ENCODE measurements at places on chromosomes 11 and 22. TPM values are rescaled to one million over a fixed set of nuclear protein-coding genes. Genes with fewer than 3 reads are reported as not detected.

- no peaks in the 10 kb centered on the region for H3K36me3 ChIP-seq
- H3K27me3 ChIP-seq, result peaks cover 54% of the 10 kb centered on the region
- no peak for DNase-seq
- H3K27ac ChIP-seq, result no peak overlapping the region
- no peak overlapping the region for H3K4me3 ChIP-seq
- H3K4me1 ChIP-seq, result no peaks in the 10 kb centered on the region
These were observed 254.6 kb upstream of the CCDC90B start for GRCh38 chr11:83540728-83541127.

GRCh38 chr11:21865541-21865940 is 327.3 kb upstream of the ANO5 start:
- H3K4me1 ChIP-seq, result no peaks in the 10 kb centered on the region
- no peaks in the 10 kb centered on the region for H3K36me3 ChIP-seq
- H3K4me3 ChIP-seq, result no peak overlapping the region
- no peaks in the 10 kb centered on the region for H3K27me3 ChIP-seq

GRCh38 chr22:16847271-16847670 is 22.1 kb upstream of the XKR3 start:
- peaks cover 9% of the 10 kb centered on the region for H3K4me1 ChIP-seq
- H3K27me3 ChIP-seq, result no peaks in the 10 kb centered on the region
- no peak overlapping the region for H3K27ac ChIP-seq
- DNase-seq, result no peak
- no peaks in the 10 kb centered on the region for H3K36me3 ChIP-seq

GRCh38 chr11:78606667-78607066 is 32.0 kb upstream of the NARS2 start:
- no peaks in the 10 kb centered on the region for H3K36me3 ChIP-seq
- peaks cover 9% of the 10 kb centered on the region for H3K27me3 ChIP-seq
- H3K4me3 ChIP-seq, result no peak overlapping the region
- no peak overlapping the region for H3K27ac ChIP-seq
- no peaks in the 10 kb centered on the region for H3K4me1 ChIP-seq

GRCh38 chr22:28103596-28103995 is 184.5 kb upstream of the PITPNB start:
- peaks cover 41% of the 10 kb centered on the region for H3K27me3 ChIP-seq
- no peak overlapping the region for H3K27ac ChIP-seq
- no peak overlapping the region for H3K4me3 ChIP-seq
- H3K4me1 ChIP-seq, result no peaks in the 10 kb centered on the region

DNA sequence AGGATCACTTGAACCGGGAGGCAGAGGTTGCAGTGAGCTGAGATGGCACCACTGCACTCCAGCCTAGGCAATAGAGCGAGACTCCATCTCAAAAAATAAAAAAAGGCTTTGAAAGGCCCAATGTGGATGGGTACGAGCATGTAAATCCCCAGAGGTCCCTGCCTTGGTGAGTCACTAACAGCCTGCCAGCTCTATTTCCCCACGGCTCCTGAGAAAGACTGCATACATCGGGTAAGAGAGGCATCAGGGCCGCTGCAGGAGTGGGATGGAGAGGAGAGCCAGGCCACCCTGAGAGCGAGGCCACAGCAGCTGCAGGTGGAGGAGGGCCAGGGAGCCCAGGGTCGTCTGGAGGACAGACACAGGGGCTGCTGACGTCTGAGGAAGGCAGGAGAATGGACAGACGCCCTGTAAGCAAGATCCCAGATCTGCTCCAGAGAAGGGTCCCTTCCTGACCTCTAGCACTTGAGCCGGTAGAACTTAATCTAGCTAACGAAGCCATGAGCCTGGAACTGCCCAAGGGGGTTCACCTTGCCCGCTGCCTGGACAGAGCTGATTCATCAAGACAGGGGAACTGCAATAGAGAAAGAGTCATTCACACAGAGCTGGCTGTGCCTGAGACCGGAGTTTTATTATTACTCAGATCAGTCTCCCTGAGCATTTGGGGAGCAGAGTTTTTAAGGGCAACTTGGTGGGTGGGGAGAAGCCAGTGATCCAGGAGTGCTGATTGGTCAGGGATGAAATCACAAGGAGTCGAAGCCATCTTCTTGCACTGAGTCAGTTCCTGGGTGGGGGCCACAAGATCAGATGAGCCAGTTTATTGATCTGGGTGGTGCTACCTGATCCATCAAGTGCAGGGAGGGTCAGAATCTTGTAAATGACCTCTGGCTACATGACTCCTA is 5.1 kb upstream of the KRTAP5-9 start:
- peaks cover 5% of the 10 kb centered on the region for H3K27me3 ChIP-seq
- DNase-seq, result no peak
- H3K4me3 ChIP-seq, result no peak overlapping the region

DNA sequence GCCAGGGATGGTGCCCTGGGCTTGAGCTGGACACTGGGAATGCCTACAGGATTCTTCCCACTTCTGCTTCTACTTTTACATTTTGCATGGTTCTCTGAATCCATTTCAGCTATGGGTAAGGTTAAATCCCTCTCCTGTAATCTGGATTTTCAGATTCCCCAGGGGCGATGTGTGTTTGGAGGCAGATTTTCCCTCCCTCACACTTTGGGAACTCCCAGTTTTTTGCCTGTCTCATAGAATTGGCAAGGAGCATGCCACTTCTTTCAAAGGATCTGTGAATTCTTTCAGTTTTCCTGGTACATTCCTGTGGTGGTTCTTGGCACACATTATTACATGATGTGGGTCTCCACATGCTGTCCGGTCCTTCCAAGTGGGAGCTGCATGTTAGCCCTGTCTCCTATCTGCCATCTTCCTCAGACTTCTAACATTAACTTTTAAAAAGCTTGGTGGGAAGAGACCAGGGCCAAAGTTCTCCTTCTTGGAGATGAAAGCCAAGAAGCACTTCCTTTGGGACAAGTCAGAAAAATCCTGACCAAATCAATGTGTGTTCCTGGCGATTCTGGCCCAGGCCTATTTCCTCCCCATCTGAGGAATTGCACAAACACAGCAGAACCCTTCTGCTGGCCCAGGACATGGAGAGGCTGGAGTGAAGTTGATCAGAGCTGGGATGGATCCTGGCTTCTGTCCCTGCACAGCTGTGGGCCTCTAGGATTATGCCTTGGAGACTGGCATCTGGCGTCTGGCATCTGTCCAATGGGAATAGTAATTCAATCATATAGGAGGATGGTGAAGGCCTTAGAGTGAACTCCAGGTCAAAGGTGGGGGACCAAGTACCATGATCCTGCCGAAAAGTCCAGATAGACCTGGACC is 5.4 kb upstream of the APOL2 start:
- no peak overlapping the region for H3K27ac ChIP-seq
- peaks cover 4% of the 10 kb centered on the region for H3K4me1 ChIP-seq
- no peaks in the 10 kb centered on the region for H3K36me3 ChIP-seq
- H3K4me3 ChIP-seq, result no peak overlapping the region
- no peaks in the 10 kb centered on the region for H3K27me3 ChIP-seq

The SLC17A6 gene
- not detected for total RNA-seq

GRCh38 chr22:30121960-30122359 is 41.7 kb downstream of the HORMAD2 start:
- no peak for DNase-seq
- H3K27ac ChIP-seq, result no peak overlapping the region
- no peak overlapping the region for H3K4me3 ChIP-seq
